ENCODE measurements at places on chromosomes 5 and 9.

DNA sequence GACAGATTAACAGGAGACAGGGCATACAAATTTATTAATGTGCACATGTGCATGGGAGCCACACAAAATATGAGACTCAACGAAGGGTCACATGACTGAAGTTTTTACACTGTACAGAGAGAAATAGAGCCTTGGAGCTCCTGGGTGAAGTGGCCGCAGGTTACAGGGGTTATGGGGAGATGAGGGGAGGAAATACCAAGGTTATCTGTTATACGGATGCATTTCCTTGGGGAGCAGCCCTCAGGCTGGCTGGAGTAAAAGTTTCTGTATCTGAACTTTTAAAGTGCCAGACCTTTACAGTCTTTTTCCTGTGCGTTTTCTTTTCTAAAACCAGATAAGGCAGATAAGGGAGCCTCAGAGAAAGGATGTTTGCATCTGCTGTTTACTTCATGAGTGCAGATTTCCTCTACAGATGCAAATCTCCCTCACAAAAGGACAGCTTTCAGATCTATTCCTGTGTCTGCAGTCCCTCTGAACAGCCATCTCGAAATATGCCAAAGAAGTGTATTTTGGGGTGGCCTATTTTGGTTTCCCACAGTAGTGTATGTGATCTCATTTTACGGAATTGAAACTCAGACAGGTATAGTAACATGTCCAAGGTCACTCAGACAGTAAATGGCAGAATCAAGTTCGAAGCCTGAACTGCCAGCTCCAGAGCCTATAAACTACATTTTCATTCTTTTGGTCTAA lies 139.3 kb upstream of the FBXL17 start:
- no peak for DNase-seq

- DNase-seq: no peak
Observed at GRCh38 chr5:173303878-173304590, 24.2 kb downstream of the STC2 start.

- no peak for DNase-seq
Observed at GRCh38 chr5:34621277-34622097, 34.6 kb upstream of the RAI14 start.

- no peak for DNase-seq
Observed at GRCh38 chr9:136086213-136086881, 8.7 kb downstream of the NACC2 start.

DNA sequence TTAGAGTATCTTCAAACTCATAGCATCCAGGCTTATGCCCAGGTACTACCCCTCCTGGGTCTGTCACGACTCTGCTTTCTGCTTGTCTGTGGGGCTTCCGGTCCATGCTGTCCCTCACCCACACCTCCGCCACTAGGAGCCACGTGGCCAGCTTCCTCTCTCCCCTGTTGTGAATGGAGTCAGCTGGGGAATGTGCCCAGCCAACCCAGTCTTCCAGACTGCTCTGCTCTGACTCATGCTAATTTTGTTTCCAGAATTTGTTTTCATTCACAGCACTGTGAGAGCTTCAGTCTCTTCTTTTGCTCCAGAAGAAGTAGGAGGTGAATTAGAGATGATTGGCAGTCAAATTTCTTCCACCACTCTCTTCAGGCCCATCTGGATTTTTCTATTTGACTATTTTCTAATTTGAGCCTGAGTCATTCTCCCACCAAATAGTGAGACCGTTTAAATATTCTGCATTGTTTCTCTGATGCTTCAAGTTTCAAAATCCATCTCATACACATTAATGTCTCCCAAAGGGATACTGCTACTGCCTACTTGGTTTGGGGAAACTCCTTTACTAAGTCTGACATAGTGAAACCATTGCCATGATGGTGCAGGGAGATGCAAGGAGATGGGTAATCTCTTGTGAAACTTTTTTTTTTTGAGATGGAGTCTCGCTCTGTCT lies 424.1 kb upstream of the KIF2A start:
- no peak for DNase-seq

DNA sequence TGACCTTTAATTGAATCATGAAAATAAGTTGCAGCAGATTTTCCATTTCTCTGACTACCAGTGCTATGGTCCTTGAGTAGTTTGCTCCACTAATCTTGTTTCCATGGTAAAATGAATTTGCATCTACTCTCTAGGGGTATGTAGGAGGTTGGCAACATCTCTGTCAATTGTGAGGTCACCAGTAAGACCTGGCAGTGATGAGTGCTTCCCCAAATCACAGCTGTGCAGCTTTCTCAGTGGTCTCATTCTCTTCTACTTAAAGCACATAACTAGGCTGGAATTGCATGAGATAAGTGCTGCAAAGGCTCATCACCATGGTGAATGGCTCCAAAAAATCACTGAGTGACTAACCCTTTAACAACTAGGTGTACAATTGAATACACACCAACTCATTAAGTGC lies 36.3 kb downstream of the ADAMTS19 start:
- no peak for DNase-seq

GRCh38 chr5:143349177-143349576 lies 54.3 kb downstream of the NR3C1 start:
- no peak for DNase-seq

- DNase-seq: no peak
Observed at GRCh38 chr9:2889023-2889422, 45.1 kb upstream of the PUM3 start.

GRCh38 chr5:135433681-135434426 lies 13.3 kb downstream of the DCANP1 start:
- no peak for DNase-seq

DNA sequence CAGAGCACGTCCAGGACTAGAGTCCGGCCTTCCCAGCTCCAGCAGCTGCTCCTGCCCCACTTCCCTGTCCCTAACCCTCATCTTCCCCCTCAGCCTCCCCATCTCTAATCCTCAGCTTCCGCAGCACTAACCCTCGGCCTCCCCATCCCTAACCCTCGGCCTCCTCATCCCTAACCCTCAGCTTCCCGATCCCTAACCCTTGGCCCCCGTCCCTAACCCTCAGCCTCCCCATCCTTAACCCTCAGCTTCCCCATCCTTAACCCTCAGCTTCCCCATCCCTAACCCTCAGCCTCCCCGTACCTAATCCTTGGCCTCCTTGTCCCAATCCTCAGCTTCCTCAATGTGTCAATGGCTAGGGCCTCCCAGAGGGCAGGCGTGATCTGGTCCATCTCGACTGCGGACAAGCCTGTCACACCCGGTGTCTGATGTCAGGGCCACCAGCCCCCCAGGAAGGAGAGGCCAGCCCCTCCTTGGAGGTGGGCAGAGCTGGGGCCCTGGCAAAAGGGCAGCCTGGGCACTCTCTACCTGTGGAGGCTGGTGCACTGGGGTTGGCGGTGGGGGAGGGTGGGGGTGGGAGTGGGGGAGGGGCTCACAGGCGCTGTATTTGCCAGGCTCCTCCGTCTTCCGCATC lies 1.4 kb downstream of the OBP2B start:
- DNase-seq: no peak

DNA sequence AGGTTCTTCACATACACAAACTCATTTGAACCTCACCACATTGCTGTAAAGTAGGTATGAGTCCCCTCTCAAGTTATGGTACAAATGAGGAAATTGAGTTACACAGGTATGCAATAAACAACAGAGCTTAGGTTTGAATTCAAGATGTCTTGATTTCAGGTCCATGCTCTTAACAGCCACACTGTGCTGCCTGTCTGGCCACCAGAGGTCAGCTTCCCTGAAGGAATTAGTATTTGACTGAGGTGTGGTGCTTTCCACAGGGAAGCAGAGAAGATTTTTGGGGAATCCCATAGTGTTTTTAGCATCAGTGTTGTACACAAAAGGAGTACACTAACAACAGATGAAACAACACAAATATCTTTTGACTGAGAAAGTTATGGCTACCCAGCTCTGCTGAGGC lies 94.4 kb upstream of the ITGA1 start:
- no peak for DNase-seq

DNA sequence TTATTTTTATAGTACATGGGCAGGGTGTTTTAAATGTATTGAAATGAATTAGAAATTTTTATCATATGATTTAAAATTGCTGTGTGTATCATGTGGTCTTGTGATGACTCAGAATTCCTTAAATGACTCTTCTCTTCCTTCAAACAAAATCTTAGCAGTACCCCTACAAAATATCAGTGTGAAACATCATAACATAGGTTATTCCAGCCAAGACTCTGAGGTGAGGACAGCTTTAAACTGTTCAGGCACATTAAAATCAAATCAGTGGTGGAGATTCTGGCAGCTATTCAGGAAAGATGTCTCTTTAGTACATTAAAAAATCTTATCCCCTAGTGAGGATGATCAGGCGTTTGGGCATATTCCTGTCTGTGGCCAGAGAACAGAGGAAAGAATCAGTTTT lies 174.0 kb downstream of the MAN2A1 start:
- no peak for DNase-seq

DNA sequence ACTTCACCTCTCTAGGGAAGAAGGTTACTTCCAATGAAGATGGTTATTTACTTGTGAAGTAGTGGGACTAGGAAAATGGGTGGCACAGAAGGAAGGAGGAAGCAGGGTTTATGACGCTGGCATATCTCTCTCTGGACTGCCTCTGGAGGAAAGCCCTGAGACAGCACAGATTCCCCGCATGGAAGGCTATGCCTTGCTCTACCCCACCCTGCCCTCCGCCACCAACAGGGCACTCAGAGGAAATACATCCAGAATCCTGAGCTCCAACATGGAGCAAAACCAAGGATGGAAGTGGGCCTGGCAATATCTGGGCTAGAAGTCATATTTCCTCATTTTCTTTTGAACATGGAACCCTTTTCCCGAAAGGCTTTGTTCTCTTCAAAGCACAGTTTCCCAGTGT lies 346.9 kb downstream of the ZSWIM6 start:
- DNase-seq: no peak

GRCh38 chr9:125968714-125969374 lies 221.7 kb downstream of the PBX3 start:
- no peak for DNase-seq

DNA sequence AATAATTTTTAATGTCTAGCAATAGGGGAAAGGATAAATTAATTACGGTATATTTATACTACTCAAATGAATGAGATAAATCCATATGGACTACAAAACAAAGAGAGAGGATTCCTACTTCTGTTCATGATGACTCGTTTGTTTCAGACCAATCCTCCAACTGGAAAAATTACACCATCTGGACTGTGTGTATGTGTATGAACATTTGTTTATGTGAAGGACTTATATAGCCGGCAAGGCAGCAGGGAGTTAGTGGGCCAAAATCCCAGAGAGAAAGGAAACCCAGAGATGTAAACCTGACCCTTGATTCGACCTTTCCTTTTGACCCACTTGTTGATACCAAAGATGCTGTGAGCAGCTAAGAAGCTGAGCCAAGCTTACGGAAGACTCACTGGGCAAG lies 20.1 kb downstream of the PDE6A start:
- no peak for DNase-seq

DNA sequence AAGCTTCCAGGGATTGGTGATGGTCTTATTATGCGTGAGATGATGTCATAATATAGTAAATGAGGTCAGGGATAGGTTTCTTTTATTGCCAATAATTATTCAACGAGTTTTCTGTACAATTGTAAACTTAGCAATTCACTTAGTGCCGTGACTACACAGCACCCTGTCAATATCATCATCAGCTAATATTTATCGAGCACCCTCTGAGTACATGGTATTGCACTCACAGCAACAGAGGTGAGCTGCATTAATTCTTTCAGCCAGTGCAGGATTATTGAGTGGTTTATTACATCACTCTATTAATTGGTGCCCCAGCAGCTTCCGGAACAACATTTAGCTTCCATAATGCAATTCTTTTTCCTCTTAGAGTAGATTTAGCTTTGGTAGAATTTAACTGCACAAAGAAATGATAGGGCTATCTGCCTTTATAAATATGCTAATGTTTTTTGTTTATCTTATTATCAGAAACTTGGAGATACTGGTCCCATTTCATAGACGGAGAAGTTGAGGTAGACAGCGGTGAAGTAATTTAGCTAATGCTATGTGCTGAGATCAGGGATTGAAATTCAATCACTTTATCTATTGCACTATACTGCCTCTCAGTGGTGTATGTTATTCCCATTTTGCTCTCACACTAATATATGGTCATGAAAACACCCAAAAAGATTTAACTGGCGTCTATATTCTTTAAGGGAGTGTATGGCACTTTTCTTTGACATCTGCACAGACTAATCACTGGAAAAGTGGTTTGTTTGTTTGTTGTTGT lies 726.1 kb upstream of the WWC1 start:
- no peak for DNase-seq

GRCh38 chr9:127937388-127938297 lies at the start of gene DPM2:
TSS of gene DPM2 (minus strand) at chr9:127937854. CDS start at chr9:127937820, 34 bp downstream.
- DNase-seq: peak; percentile 74

- DNase-seq: no peak
Observed at GRCh38 chr9:23581931-23582330, 244.1 kb downstream of the ELAVL2 start.

Data from activated CD8-positive, alpha-beta memory T cell treated with anti-CD3 and anti-CD28 coated beads for 4 hours (primary cell).